ENCODE measurements at places on chromosomes 13 and 19.

DNA sequence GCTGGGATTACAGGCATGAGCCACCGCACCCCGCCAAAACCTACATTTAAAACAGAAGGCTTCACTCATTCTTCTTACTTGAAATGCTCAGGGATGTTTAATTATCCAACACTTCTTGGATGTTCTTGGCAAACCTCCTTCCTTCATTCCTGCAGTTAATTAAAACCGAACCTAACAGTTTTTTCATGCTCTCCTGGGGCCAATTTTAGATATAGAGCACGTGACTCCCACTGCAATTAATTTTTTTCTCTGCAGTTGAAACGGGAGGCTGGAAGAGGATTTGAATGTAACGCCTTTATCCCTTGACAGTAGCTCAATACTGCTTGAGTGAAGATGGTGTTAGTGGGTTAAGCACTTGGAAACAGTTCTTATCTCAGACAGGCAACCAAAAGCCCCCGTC is 4.6 kb upstream of the ACTL9 start:
- DNase-seq = no peak

GRCh38 chr13:30963791-30964190 is 31.3 kb downstream of the TEX26 start:
- DNase-seq = no peak

- DNase-seq = no peak
These were observed 6.8 kb upstream of the MBNL2 start for GRCh38 chr13:97215325-97215724.

GRCh38 chr13:27336014-27336673 is 65.5 kb downstream of the RASL11A start:
- DNase-seq = no peak

- DNase-seq = no peak
These were observed 179.1 kb downstream of the RBM26 start for GRCh38 chr13:79226938-79227337.

- DNase-seq = no peak
These were observed 11.9 kb upstream of the NOTCH3 start for GRCh38 chr19:15212711-15213110.

DNA sequence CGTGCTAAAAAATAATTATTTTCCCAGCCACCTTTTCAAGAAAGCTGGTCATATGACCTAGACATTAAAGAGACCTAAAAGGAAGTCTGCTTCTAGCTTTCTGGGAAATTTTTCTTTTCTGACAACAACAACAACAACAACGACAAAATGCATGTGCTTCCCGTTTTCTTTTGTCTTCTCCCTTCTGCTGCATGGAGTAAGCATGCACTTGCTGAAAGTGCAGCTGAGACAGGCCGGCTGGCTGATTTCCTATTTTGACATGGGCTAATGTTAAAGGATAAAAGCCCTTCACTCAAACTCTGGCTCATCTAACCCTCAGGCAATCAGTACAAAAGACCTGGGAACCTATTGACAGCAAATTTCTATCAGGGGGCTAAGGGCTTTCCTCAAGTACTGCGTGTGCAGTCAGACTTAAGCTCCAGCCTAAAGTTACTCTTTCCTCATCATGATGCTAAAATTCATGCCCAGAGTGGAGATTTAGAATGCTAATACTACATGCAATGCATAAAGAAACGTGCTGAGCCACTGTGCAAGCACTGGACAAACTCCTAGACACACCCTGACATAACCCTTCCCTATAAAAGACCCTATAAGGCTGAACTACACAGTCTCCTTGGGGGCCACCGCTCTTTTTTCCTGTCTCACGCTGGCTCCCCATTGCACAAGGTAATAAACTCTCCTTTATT is 811.1 kb downstream of the UQCRFS1 start:
- no peak for DNase-seq

DNA sequence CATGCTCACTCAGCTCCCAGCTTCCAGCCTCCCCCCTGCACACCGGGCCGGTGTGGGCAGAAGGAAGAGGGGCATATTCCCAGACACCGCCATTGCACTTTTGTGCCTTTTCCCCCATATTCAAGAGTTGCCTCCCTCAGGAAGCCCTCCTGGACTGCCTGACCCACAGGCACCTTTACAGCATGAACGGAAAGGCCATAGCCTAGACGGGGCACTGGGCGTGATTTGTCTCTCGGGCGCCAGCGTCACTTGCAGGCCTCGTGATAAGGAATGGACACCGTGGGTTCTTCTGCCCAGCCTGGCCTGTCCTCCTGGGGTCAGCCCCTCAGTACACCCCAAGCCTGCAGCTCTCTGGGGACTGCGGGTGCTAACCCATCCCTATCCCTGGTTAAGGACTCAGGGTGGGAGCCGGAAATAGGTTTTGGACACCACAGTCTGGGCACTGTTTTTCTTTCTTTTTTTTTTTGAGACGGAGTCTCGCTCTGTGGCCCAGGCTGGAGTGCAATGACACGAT is 933 bp upstream of the UQCR11 start:
- no peak for DNase-seq

DNA sequence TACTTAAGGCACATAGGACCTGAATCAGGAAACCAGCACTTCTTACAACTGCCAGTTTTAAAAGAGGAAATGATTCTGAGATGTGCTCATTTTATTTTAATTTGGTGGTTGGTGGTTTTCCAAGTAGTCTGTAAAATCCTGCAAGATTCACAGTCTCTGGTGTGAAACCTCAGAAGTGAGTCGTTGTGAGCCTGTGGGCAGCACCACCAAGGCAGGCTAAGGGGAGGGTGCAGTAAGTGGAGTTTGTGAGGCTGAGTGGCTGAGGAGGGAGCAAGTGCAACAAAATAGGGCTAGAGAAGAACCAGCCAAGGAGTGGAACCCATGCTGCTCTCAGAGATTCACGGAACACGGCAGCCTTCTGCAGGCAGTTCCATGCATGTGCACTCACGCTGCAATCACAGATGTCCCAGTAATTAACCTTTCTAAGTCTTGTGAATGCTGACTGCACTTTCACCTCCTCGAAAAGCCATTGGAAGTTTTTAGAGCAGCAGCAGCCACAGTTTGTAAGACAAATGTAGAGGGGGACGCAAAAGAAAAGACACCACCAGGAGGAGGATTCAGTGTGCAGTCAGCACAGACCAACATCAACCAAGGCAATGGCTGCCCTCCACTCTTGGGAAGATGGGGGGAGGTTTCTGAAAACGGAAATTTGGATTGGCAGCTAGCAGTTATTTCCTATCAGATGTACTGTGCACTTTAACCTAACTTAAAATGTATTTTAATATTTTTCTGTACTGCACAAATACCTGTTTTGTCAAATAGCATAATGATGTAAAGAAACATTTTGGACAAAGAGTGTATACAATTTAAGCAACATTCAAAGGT is 44.9 kb downstream of the ESD start:
- peak; percentile 65 for DNase-seq

- DNase-seq = no peak
These were observed 11.4 kb upstream of the CPAMD8 start for GRCh38 chr19:17037966-17038500.

GRCh38 chr19:33841685-33842084 is 45.0 kb downstream of the KCTD15 start:
- no peak for DNase-seq

All from NAMALWA (cell line).